GM12891 (cell line): ENCODE measurements at places on chromosomes 1 and 21.

GRCh38 chr1:115179397-115180079, 90.2 kb upstream of the TSPAN2 start:
- no peak for DNase-seq

DNA sequence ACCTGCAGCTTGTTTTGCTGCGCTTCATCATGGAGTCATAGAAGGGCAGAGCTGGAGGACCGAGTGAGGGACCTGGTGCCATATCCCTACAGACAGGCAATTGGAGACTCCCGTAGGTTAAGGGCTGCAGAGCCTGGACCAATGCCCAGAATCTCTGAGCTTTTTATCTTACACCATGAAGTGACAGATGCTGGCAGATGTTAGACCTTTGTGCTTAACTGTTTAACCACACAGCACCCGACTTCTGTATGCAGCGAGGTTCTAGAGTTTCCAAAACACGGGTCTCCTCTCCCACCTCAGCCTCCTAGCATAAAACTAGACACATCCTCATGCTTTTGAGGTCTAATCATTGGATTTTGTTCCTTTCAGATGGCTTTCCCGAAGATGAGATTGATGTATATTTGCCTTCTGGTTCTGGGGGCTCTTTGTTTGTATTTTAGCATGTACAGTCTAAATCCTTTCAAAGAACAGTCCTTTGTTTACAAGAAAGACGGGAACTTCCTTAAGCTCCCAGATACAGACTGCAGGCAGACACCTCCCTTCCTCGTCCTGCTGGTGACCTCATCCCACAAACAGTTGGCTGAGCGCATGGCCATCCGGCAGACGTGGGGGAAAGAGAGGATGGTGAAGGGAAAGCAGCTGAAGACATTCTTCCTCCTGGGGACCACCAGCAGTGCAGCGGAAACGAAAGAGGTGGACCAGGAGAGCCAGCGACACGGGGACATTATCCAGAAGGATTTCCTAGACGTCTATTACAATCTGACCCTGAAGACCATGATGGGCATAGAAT, 47.6 kb downstream of the B3GALT5 start:
- DNase-seq: no peak

GRCh38 chr1:88216441-88216840, 467.6 kb upstream of the PKN2 start:
- no peak for DNase-seq

DNA sequence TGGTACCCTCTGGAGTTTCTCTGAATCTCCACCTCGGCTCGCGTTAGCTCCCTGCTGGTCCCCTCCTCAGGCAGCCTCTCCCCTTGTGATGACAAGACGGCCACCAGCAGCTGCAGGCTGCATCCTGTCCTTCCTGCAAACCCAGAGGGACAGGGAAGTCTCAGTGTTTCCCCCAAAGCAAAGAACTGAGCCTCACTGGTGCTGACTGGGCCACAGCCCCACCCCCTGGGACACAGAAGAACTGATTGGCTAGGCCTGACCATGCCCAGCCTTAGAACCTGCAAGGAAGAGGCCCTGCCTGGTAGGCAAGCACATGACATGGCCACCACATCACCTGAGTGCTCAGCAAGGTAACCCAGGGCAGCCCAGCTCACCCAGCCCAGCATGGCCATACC, 34.6 kb downstream of the TMEM51 start:
- DNase-seq: no peak

GRCh38 chr1:43405219-43405875, 15.6 kb downstream of the SZT2 start:
- no peak for DNase-seq

- DNase-seq: no peak
Measured at GRCh38 chr1:76615253-76616035, 251.8 kb upstream of the ST6GALNAC5 start.

DNA sequence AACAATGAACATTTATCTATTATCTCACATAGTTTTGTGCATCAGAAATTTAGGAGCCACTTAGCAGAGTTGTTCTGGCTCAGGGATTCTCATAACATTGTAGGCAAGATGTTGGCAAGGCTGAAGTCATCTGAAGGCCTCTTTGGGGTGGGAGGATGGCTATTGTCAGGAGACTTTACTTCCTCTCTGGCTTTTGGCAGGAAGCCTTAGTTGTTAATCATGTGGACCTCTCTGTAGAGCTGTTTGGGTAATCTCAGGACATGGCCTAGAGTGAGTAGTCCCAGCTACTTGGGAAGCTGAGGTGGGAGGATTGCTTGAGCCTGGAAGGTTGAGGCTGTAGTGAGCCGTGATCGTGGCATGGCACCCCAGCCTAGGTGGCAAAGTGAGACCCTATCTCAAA, 40.2 kb downstream of the RASAL2 start:
- no peak for DNase-seq
